Skeletal muscle cell (primary cell): ENCODE measurements at places on chromosomes 2 and 18.

DNA sequence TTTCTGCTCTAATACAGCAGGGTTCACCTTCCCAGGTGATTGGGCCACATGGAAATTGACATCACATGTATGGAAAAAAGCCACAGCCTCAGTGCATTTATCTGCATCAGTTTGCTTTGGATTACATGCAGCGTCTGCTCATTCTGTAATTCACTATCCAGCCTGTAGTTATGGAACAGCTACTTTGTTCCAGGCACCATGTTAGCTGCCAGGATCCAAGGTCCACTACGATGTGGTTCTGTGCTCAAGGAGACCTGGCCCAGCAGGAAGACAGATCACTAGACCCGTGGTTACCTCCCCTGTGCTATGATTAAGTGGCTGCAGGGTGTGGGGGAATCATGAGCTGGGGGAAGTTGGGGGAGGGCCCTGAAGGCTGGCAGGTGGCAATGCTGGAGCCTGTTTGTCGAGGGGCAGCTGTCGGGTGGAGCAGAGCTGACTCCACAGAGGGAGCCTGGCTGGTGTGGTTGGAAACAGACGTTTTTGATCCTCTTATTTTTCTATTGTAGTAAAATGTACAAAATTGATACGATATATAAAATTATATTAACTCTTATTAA is 58.6 kb downstream of the TSHZ1 start:
- DNase-seq: no peak

DNA sequence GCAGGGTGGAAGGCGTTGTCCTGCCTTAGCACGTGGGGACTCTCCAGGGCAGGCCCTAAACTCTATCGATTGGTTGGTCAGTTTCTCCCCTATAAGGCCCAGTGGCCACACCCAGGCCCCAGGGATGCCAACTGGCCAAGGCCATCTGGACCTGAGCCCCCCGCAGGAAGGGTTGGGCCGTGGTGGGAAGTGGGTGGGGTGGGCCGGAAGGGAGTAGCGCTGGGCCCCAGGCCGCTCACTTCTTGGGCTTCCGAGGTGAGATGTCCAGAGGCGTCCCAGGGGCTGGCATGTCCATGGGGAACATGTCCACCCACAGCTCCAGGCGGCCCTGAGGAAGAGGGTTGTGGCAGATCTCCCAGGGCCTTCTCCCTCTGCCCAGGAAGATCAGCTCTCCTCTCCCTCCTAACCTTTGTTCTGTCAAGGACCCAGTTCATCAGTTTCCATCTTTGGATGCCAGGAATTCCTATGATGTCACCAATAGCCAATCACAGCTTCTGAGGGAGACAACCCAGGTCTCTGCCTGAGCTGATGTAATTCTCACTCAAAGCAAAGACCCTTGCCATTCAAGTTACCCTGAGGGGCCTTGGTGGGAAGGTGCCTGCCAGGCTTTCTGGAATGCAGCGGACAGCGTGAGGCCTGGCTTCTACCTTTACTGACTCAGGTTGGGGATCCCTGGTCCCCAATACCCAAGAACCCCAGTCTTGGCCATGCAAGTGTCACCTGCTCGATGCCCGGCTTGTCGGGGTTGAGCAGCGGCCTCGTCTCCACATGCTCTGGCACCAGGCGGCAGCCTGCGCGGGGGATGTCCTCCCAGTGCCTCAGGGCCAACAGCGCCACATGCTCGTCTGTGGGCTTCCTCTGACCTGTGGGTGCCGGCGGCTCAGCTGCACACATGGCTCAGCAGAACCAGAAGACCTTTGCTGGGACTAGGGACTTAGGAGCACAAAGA is 14.4 kb downstream of the OTOF start:
- DNase-seq: no peak

- peak; percentile 41 for DNase-seq
These were observed 35.7 kb downstream of the REEP1 start for GRCh38 chr2:86301711-86302202.

DNA sequence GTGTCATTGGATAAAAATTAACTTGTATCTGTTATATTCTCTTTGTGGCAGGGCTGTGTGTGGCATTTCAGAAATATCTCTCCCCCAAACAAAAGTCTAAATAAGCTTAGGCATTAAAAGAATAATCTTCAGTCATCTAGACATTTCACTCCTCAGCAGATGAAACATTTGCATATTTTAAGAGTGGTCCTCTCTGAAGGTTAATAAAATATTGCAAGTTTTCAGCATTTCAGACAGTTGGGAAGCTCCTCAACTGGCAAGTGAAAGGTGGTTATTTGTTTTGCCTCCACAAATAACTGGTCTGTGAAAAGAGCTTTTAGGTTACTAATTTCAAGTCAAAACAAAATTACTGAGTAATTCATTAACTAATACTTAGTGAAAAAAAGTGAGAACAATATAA is 462.6 kb downstream of the EPHA4 start:
- DNase-seq: no peak

GRCh38 chr18:78292618-78293380 is 686.8 kb upstream of the SALL3 start:
- DNase-seq: no peak

- DNase-seq: no peak
These were observed 7.3 kb upstream of the NT5DC4 start for GRCh38 chr2:112713585-112713925.

GRCh38 chr2:239285071-239285931 is 115.5 kb downstream of the HDAC4 start:
- DNase-seq: no peak

DNA sequence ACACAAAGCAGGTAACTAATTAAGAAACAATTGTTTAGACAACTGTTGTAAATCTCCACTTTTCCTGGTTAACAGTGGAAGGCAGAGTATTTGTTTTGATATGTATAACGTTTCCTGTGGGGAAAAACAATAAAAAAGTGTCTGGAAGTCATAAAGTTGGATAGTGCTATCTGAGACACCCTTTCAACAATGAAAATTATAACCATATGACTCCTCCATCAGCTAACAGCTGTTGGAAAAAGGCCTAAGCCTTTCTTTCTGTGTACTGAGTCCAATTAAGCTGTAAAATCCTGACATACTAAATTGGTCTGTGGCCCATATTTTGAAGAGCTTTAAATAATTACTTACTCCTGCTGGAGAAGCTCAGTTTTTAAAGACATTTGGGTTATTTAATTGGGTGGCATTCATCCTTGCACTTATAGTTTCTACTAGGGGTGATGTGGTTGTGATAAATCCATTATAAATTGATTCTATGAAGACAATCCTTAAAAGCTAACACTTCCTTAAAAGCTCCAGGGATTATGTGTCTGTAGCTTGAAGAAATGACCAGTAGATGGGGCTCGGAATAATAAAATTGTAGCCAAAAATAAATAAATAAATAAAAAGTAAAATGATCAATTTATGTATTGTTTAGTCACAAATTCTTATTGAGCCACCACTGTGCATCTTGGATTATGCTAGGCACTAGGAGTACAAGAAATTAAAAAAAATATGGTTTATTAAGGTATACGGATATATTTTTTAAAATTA is 698.1 kb upstream of the NXPH2 start:
- DNase-seq: no peak

DNA sequence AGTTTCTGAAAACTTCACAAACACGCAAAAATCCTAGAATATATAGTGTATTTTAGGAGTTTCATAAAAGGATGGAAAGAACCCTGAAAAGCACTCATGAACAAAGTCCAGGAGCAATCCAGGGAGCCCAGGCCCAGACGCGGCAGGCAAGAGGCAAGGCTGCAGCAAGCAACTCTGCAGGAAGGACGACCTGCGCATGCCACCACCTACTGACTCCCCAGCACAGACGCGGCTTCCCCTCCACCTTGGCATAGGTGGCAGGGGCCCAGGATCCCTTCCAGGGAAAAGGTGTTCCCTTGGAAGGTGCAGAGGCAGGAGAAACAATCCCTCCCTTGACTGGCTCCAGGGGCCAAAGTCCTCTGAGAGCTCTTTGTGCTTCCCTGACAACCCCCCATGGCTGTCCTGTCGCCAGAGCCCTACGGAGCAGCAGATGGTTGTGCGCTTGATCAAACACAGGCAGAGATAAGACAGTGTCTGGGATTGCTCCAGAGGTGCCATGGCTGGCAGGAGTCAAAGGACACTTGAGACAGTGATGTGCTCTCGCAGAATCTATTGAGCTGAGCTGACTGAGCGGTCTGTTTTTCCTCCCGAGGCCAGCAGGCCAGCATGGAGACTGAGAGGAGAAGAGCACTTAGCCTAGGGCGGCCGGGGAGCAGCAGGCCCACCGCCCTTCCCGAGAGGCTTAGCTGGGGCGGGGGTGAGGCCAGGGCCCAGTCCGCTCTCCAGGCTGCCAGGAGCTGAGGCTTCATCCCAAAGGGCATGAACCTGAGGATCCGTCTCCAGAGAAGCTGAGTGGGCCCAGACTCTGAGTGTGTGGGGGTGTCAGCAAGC is 10.8 kb upstream of the AMER3 start:
- DNase-seq: no peak

DNA sequence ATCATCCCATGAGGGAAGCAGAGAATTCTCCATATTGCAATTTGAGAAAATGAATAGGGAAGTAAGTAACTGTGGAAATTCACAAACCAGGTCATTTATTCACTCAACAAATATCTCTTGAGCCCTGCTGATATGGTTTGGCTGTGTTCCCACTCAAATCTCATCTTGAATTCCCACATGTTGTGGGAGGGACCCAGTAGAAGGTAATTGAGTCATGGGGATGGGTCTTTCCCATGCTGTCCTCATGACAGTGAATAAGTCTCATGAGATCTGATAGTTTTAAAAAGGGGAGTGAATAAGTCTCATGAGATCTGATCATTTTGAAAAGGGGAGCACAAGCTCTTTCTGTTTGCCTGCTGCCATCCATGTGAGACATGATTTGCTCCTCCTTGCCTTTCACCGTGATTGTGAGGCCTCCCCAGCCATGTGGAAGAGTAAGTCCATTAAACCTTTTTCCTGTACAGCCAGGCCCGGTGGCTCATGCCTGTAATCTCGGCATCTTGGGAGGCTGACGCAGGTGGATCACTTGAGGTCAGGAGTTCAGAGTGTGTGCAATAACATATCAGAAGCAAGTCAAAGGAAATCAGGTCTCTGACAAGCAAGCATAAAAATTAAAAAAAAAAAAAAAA is 193.2 kb downstream of the NDUFA10 start:
- no peak for DNase-seq

- no peak for DNase-seq
These were observed 529 bp downstream of the SEMA4C start for GRCh38 chr2:96869281-96869821.

DNA sequence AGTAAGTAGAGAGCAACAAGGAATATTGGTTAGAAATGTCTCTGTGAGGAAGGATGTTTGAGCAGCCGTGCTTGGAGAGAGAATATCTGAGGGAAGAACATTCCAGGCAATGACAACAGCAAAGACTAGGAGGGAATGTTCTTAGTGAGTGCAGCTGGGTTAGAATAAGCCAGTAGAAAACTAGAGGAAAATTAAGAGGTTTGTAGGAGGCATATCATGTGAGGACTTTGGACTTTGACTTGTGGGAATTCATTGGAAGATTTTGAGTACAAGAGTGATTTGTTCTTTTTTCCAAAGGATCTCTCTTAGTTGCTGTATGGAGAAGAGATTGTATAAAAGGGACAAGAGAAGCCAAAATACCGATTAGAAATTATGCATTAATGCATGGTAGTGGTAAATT is 47.2 kb downstream of the PPM1B start:
- DNase-seq: no peak

GRCh38 chr2:31483246-31483645 is 68.7 kb upstream of the XDH start:
- no peak for DNase-seq

DNA sequence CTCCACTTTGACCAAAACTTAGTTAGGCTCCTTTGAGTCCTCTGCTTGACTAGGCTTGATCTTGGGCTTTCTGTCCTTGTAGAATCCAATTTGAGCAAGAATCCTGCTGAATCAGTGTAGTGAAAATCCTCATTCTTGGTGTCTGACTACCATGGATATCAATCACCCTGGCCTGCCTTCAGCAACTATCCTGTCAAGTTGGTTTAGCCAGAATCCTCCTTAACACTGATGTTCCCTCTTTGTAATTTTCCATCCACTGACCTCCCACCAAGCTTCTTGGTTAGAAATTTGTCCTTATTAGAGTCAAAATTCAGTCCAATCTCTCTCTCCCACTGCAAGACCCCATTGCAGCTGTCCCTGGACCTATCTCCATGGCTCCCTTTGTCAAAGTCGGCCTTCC is 494 bp upstream of the RBM45 start:
- DNase-seq: no peak

DNA sequence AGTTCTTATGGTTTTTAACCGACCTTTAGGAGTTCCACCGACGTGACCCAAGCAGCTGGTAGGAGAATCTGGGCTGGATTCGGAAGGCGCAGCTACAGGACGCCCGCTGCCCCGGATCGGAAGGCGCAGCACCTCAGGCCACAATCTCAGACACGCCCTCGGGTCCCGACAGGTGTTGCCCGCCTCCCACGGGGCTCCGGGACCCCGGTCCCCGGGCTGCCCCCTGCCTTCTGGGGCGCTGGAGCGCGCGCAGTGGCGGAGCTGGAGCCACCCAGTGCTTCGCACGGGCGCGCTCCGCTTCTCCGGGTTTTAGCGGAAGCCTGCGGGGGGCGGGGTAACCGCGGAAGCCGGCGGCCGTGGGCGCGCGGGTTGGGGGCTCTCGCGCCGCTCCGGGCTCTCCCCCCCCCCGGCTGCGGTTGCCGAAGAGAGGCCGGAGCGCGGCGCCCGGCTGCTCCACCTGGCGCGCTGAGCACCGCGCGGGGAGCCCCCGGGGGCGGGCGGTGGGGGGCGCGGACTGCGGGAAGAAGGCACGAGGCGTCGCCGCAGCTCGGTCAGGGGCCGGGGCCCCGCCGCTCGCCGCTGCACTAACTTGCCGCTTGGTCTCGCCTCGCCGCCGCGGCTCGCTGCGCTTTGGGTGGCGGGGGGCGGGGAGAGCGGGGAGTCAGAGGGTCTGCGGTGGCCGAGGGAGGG is 718.8 kb downstream of the DPP10 start:
- DNase-seq: no peak

- no peak for DNase-seq
These were observed 135.2 kb upstream of the RBMS1 start for GRCh38 chr2:160628811-160629210.

GRCh38 chr2:211468877-211469663 is 912.7 kb downstream of the CPS1 start:
- no peak for DNase-seq

DNA sequence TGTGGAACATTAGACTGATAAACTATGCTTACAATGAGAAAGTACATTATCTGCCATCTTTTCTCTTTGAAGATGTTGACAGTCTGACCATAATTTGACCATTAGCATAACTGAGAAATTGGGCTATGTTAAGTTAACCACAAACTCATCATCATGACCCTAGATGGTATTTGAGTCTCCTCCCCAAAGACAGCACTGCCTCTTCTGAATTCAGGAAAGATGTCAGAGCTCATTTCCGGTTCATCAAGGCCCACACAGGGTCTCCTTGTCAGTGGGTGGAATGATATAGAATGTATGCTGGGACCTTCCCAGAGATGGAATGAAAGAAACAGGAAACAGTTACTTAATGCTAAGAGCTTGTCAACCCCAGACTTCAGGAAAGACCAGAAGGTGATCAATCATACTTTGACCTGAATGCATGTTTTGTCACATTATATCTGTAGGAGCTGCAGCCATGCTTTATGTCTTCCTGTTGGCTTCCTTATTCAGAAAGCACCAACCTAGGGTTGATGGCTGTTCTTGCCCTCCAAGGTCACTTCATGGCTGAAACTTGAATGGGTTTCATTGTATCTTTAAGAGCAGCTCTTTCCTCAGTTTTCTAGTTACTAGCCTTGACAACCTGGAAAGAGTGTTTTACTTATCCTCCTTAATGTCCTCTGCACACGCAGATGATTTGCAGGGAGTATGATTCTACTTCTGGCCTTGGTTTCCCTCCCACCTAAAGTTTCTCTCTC is 99.1 kb upstream of the NEUROD1 start:
- DNase-seq: peak; percentile 14

GRCh38 chr2:233252227-233252626 is 754 bp downstream of the ATG16L1 start:
- no peak for DNase-seq
